ENCODE measurements at places on chromosomes 12 and 14.

DNA sequence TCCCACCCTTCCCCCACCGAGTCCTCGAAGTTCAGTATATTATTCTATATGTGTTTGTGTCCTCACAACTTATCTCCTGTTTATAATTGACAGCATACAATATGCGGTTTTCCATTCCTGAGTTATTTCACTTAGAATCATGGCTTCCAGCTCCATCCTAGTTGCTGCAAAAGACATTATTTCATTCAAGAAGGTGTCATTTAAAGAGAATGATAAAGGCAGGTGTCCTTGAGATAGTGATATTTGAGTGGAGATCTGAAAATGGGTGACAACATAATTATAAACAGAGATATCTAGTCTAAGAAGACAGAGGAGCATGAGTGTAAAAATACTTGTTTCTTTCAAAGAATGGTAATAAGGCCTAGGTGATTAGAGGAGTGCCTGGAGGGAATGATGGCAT is 876.8 kb downstream of the SLC6A15 start:
- DNase-seq = no peak

DNA sequence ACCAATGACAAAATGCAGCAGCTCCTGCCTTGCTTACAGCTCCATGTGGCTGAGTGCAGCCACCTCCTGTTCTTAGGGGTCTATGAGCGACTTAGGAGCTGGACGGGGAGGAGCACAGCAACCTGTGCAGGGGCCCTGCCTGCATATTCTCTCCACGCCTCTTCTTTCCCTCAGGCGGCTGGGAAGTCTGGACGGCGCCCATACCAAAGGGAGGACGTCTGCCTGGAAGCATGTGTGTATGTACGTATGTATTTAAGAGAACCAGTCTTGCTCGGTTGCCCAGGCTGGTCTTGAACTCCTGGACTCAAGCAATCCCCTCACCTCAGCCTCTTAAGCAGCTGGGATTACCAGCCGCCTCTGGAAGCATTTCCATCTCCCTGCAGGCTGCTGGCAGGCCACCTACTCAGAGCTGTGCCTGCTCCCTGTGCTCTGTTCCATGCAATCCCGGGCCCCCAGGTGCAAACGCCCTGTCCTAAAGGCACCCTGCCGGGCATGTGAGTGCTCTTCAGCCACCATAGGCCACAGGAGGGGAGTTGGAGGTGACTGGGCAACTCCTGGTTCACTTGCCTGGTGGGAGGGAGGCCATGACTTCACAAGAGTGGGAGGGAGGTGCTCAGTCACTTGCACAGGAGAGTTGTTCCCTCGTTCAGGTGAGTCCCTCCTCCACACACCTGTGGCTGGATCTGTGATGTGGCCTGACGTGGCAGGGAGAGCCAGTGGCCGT is 44.3 kb downstream of the KCNA5 start:
- DNase-seq = no peak

- no peak for DNase-seq
Observed at GRCh38 chr14:58637040-58637390, 747 bp upstream of the DACT1 start.

DNA sequence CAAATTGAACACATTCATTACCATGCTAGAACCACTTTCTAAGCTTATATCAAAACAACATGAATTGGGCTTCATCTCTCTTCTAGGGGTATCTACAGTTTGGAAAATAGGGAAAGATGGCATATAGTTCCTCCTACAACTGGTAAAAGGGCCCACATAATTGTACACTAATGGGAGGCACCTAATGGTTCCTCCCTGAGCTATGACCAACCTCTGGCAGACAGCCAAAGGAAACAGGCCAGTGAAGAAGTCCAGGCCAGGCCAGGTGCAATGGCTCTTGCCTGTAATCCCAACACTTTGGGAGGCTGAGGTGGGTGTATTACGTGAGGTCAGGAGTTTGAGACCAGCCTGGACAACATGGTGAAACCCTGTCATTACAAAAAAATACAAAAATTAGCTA is 23.2 kb upstream of the APOF start:
- no peak for DNase-seq

GRCh38 chr12:108299980-108300696 is 39.0 kb downstream of the CMKLR1 start:
- no peak for DNase-seq

DNA sequence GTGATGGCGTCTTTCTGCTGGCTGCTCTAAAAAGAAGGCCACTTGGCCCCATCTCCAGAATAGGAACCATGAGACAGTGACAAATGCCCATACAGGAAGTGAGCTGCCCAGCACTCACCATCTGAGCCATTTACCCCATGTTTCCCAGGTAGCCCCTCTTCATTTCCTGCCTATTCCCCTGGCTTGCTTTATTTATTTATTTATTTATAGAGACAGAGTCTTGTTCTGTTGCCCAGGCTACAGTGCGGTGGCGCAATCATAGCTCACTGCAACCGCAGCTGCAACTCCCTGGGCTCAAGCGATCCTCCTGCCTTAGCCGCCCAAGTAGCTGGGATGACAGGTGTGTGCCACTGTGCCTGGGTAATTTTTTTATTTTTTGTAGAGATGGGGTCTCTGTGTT is 71.2 kb downstream of the RIN3 start:
- no peak for DNase-seq

- no peak for DNase-seq
Observed at GRCh38 chr12:88067301-88067700, 38.1 kb upstream of the C12orf50 start.
